Activated naive CD8-positive, alpha-beta T cell treated with anti-CD3 and anti-CD28 coated beads for 36 hours (primary cell): ENCODE measurements at places on chromosomes 2 and 18. TPM values are rescaled to one million over a fixed set of nuclear protein-coding genes. Genes with fewer than 3 reads are reported as not detected.

The TMEFF2 gene
- not detected for total RNA-seq

GRCh38 chr2:179525340-179525739 is 260.7 kb upstream of the SESTD1 start:
- no peak overlapping the region for H3K4me3 ChIP-seq
- DNase-seq = no peak
- H3K27ac ChIP-seq = no peak overlapping the region
- no peaks in the 10 kb centered on the region for H3K27me3 ChIP-seq

- H3K27ac ChIP-seq = peak overlapping the region; percentile 88
- no peaks in the 10 kb centered on the region for H3K27me3 ChIP-seq
- H3K4me1 ChIP-seq = peaks cover 61% of the 10 kb centered on the region
- peaks cover 29% of the 10 kb centered on the region for H3K36me3 ChIP-seq
- peak overlapping the region; percentile 47 for H3K4me3 ChIP-seq
- no peak for DNase-seq
Observed at GRCh38 chr2:68203587-68203986, 45.9 kb downstream of the PNO1 start.

- no peak overlapping the region for H3K27ac ChIP-seq
- no peak overlapping the region for H3K4me3 ChIP-seq
- H3K36me3 ChIP-seq = no peaks in the 10 kb centered on the region
Observed at GRCh38 chr18:46318356-46318755, 214.2 kb downstream of the HAUS1 start.

GRCh38 chr2:179344280-179344964 is 79.8 kb upstream of the SESTD1 start:
- no peak overlapping the region for H3K4me3 ChIP-seq
- H3K27me3 ChIP-seq = no peaks in the 10 kb centered on the region
- no peaks in the 10 kb centered on the region for H3K36me3 ChIP-seq
- DNase-seq = no peak

GRCh38 chr2:26561376-26561775 is 79.8 kb downstream of the CIB4 start:
- DNase-seq = no peak
- no peaks in the 10 kb centered on the region for H3K36me3 ChIP-seq
- peaks cover 82% of the 10 kb centered on the region for H3K27me3 ChIP-seq
- H3K4me3 ChIP-seq = no peak overlapping the region
- peaks cover 2% of the 10 kb centered on the region for H3K4me1 ChIP-seq

DNA sequence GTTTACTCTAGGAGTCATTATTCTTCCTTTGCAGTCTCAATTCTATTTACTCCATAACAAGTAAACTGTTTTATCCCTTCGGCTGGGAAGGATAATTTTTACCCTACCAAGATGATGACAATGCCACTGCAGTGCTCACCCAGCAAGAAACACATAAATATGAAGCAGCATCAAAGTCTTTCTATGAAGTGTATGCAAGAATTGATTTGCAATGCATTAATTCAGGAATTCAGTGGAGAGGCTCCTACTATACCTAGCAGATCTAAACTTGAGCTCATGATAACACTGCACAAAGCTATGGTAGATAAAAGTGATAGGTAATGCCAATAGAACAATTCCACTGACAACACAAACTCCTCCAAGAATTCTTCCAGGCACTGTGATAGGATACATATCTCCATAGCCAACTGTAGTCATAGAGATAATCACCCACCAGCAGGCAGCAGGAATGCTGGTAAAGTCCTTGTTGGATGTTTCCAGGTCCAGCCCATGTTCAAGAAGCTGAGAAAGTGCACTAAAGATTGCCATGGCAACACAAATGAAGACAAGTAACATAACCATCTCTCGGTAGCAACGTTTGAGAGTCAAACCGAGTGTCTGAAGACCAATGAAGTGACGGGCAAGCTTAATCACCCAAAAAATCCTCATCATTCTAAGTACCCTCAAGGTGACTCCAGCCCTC is 49.9 kb downstream of the KCNG3 start:
- no peaks in the 10 kb centered on the region for H3K4me1 ChIP-seq
- H3K27ac ChIP-seq = no peak overlapping the region

- H3K27me3 ChIP-seq = peaks cover 56% of the 10 kb centered on the region
- peak overlapping the region; percentile 76 for H3K4me3 ChIP-seq
- H3K36me3 ChIP-seq = no peaks in the 10 kb centered on the region
- DNase-seq = peak; percentile 39
Observed at GRCh38 chr2:1742681-1743395, 1.5 kb downstream of the PXDN start.

DNA sequence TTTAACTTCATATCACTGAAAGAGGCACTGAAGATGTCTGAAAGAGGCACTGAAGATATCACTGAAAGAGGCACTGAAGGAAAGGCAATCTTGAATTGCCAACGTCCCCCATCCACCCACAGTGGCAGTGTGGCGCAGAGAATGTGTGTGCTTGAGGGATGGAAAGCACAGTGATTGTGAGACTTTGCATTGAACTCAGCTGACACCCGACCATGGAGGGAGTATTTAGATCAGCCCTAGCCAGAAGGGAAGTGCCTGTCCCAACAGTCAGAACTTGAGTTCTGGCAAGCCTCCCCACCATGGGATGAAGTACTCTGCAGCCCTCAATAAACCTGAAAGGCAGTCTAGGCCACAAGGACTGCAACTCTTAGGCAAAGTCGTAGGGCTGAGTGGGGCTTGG is 33.8 kb downstream of the MAP4K3 start:
- peaks cover 3% of the 10 kb centered on the region for H3K36me3 ChIP-seq
- no peak overlapping the region for H3K4me3 ChIP-seq
- peaks cover 54% of the 10 kb centered on the region for H3K4me1 ChIP-seq
- no peaks in the 10 kb centered on the region for H3K27me3 ChIP-seq
- no peak overlapping the region for H3K27ac ChIP-seq
